AG04449 (cell line): ENCODE measurements at places on chromosomes 16 and 17.
A peak's percentile ranks its signal among the peaks of the same experiment; 100 is the strongest.

- no peak for DNase-seq
These were observed 207.4 kb downstream of the RPTOR start for GRCh38 chr17:80751946-80752581.

DNA sequence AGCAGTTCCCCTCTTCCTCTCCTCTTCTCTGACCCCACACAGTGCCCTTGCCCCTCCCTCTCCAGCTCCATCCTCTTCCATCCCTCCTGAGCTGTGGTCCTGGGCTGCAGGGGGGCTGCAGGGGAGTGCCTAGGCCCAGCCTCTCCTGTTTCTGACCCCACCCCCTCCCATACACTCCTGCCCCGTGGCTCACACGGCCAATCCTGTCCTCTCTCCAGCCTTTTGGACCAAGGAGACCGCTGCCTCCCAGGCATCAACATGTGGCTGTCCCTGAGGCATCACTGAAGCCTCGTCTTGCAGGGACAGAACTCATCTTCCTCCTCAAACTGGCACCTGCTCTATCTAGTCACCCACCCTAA lies 6.7 kb downstream of the CLUH start:
- no peak for DNase-seq

DNA sequence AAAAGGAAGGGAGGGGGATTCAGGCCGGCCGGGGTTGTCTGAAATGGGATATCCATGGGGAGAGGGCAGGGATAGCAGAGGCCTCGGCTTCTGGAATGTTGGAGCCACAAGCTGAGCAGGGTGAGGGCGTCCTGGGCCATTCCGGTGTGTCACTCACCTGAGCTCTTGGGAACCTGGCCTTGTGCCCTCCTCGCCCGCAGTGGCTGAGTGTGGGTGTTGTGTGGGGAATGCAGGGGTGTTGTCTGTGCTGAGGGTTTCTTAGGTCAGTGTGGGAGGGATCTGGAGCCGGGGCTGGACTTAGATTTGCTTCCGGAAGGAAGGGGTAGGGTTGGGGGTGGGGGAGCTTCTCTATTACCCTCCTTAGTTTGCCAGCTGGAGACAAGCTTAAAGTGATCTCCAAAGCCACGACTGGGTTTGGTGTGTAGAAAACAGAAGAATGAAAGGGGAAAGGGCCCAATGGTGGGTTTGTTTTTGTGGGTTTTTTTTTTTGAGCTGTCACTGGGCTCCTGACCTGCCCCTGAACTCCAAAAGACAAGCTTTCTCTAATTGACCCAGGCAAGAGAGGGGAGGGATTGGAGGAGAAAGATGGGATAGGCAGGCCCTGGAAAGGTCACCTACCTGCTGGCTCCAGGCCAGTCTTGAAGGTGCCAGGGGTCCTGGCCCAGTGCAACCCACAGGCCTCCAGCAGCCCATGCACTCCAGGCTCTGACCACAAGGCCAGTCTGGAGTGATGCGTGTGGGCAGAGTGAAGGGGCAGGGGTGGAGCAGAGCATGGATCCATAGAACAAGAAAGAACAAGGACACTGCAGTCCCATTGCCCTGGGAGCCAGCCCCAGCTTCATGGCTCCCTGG lies at the start of gene SULT1A2:
Gene SULT1A2, minus strand, starts transcription at position 211 of the 852 bp plus-strand sequence. CDS start 1,120 bp downstream, outside the sequence.
- no peak for DNase-seq

GRCh38 chr17:42402117-42402516 lies 13.9 kb upstream of the STAT3 start:
- DNase-seq = no peak

- no peak for DNase-seq
These were observed 9.9 kb downstream of the TMIGD1 start for GRCh38 chr17:30323895-30324319.

DNA sequence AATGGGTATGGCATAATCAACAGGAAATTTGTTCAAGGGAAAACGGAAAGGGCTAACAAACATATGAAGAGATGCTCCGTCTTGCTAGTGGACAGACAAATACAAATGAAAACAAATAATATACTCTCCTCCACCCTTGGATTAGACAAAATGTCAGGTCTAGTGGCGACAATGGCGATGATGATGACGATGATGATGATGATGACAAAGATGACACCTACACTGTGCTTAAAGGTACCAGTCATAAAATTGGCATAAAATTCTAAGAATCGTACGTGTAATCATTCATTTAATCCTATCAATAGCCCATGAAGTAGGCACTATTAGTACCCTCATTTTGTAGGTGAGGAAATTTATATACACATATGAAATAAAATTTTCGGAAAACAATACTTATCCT lies 174.6 kb downstream of the PMP22 start:
- DNase-seq = no peak

GRCh38 chr17:37693328-37693727 lies 50.1 kb upstream of the DDX52 start:
- no peak for DNase-seq

DNA sequence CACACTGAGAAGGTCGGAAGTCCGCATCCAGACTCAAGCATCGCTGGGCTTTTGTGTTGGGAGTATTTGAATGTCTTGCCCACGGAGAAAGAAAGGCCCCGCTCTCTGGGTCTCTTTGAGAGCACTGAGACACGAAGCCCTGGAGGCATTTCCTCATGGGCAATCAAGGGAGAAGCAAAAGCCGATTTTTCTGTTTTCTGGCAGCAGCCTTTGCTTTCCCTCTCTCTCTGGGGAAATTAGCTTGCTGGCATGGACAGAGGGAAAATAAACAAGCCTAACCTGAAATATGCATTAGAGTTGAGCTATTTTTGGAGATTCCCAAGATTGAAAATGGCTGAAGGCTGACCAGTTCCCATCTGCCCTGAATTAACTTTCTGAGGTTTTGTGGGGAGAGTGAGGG lies 238.7 kb downstream of the HAPSTR1 start:
- no peak for DNase-seq

DNA sequence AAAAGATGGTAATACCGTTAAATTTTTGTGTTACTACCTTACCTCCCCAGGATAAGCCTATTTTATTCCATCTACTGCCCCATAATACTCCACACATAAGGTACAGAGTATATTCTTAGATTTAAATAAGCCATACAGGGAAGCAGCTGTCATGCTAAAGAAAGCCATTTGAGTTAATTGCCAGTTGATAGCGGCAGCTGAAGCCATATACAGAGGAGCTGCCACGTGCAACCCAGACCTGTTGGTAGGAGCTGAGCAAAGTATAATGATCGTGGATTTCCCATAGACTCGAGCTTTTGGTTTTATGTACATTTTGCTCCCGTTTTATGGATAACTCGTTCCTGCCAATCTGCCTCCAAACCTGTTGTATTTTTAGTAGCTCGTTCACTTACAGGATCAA lies 12.0 kb downstream of the CPSF4L start:
- DNase-seq = no peak

DNA sequence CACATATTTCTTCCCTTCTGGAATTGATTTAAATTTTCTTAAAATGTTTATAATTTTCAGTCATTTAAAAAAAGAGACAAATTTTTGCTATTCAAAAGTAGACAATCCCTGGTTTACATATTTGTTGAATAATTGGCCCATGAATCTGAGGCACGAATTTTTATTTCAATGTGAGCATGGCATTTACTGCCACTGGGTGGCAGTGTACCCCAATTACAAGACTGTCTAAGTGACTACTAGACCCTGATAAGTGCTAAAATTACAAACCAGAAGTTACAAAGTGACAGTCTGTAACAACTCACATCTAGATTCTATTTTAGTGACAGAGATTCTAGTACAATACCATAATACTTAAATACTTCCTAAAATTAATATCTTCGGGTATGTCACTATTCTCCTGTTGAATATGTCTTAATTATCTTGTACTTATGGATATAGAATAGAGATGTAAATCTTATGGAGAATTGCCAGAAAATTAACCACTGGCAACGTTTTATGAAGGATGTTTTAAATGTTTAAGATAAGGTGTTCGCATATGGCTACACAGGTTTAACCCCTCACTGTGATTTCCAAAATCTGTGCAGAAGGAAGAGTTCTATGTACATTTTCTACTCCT lies 235.8 kb downstream of the MAP2K4 start:
- peak; percentile 53 for DNase-seq

GRCh38 chr17:31444026-31444425 lies 52.6 kb downstream of the RAB11FIP4 start:
- no peak for DNase-seq
